Suppressor macrophage (primary cell): ENCODE measurements at places on chromosomes 11 and 22.

GRCh38 chr22:38211556-38211955 is 9.8 kb downstream of the MAFF start:
- DNase-seq = no peak

- no peak for DNase-seq
These were observed 81.6 kb downstream of the MYEOV start for GRCh38 chr11:69375316-69376154.

GRCh38 chr11:126406368-126406767 is 50.9 kb downstream of the ST3GAL4 start:
- DNase-seq = no peak

DNA sequence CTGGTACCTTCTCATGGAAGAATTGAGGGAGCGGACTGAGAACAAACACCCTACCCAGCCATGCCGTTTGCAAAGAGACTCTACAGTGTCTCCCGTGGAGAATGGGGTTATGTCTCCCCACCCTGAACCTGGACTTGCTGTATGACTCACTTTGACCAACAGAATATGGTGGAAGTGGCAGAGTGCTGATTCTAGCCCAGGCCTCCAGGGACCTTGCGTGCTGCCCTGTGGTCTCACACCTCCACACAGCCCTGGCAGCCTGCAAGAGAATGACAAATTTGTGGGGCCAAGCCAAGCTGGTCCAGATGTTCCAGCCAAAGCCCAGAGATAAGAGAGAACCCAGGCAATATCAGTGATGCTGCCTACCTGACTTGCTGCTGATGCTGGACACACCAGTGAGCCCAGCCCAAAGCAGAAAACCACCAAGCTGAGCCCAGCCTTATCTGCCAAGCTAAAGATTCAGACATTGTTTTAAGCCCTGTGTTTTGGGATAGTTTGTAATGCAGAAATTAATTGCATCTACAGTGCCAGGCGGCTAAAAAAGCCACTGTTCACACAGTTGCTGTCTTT is 8.1 kb upstream of the LINC01488 start:
- no peak for DNase-seq

DNA sequence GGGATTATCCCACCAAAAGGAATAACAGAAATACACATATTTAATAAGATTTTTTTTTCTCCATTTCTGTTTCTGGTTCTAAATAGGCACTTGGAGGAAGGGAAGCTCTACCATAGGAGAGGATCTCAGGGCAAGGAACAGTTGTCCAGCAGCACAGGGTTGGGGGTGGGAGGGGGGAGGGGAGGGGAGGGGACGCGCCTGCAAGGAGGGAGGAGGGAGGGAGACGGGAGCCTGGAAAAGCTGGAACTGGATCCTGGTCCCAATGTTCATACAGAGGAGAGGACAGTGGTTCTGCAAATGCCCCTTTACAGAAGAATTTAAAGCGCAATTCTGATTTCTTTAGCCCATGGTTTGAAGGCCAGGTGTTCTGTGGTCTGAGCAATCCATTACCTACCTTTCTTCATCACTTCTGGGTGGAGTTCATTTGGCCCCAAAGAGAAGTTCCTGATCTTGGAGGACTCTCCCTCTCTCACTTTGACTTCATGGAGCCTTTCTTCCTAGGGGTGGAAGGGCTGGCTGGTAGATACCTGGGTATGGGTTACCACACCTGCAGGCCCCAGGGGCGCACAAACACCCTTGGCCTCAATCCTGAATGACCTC is 348.9 kb upstream of the NCAM1 start:
- DNase-seq = no peak

GRCh38 chr22:23066200-23067022 is 3.9 kb upstream of the GNAZ start:
- DNase-seq = no peak

- no peak for DNase-seq
These were observed 507.0 kb downstream of the NTM start for GRCh38 chr11:131877246-131877942.

DNA sequence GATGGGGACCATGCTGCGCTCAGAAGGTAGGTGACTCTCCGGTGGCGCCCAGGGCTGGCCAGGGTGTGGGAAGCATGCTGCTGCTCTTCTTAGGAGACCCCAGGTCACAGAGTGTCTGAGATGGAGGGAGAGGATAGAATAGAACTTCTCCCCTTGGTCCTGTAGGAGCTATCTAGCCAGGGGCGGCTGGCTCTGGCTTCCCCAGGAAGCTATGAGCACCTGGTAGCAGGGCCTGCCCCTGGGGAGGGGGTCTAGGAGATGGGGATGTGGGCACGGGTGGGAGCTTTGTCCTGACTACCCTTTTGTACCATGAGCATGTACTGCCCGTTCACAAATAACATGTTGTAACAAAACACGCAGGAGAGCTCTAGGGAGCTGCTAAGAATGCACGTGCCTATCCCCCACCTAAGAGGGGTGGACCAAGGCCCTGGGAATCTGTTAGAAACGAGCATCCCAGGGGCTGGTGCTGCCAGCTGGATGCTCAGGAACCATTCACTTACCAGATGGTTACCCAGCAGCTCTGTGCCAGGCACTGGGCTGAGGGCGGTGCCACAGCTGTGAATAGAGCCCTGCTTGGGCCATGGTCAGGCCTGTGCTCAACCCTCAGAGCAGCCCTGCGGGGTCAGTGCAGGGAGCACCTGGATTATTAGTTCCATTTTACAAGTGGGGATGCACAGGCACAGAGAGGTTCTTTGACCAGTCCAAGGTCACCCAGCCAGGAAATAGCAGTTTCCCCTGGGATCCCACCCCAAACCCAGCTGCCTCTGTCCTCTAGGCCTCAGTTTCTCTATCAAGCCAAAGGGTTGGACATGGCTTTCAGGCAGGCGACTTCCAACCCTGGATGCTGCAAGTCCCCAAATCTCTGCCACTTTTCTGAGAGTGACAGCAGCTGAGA is 2.2 kb downstream of the SLC39A13 start:
- DNase-seq = no peak

DNA sequence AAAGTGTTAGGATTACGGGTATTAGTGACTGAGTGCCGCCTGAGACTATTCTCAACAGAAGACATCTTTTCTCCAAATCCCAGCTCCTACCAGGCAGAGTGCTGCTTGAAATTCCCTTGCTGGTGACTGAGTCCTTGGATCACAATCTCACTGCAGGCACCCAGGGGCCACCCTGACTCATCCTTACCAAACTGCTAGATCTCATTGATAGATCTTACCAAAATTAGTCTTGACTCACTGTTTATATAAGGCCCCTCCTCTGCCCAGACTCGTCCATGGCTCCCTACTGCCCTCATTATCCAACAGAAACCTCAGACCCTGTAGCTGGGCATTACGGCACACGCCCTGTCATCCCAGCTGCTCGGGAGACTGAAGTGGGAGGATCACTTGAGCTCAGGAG is 14.7 kb downstream of the TBC1D10A start:
- DNase-seq = no peak

GRCh38 chr11:112770487-112770886 is 190.7 kb upstream of the NCAM1 start:
- no peak for DNase-seq

- DNase-seq = no peak
These were observed 169.3 kb upstream of the BLID start for GRCh38 chr11:122285070-122285988.

DNA sequence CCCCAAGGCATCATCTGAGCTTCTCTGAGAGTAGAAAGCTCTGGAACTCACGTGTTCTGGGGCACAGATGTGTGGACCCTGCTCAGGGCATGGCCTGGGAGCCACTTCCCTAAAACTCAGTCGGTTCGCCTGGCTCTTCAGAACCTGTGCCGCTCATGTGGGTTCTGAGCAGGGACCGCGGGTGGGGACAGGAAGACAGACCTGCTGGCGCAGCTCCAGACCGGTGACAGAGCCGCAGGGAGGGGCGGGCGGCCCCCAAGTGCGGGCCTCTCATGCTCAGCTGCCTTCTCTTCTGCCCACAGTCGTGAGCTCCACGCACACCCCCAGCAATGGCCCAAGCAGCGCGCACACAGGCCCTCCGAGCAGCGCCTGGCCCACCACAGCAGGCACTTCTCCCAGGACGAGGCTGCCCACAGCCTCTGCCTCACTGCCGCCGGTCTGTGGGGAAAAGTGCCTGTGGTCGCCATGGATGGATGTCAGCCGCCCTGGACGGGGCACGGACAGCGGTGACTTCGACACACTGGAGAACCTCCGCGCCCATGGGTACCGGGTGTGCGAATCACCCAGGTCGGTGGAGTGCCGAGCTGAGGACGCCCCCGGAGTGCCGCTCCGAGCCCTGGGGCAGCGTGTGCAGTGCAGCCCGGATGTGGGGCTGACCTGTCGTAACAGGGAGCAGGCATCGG is 24.2 kb downstream of the MUC5AC start:
- no peak for DNase-seq
